ENCODE measurements at places on chromosomes 5 and 9. TPM values are rescaled to one million over a fixed set of nuclear protein-coding genes. Genes with fewer than 3 reads are reported as not detected.

DNA sequence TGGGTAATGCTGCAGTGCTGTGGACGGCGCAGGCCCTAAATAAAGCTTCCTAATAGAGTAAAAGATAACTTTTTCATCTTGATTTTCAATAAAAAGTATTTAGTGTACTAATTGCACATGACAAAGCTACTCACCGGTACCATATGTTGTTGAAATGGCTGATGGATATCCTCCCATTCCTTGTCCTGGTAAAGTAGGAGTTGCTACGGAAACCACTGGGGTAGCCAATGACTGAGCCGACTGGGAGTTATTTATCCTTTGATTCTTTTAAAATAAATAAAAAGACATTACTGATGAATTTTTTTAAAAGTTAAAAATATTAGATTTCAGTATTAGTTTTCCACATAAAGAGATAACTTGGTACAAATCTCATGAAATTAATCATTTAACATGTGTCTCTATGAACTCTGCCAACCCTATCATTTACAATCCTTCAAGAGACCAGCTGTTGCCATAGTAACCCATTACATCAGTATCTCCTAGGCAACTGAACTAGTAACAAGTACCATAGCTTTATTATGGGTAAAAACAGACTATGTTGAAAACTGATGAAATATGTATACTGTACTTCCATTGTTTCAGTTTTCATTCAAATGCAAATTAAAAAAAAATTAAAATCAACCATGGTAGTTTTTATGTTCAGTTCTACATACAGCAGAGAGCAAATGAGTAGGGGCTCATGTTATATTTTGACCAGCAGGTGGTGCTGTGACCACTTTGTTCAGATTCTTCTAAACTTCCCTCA lies 153.7 kb downstream of the MEF2C start:
- DNase-seq: no peak

DNA sequence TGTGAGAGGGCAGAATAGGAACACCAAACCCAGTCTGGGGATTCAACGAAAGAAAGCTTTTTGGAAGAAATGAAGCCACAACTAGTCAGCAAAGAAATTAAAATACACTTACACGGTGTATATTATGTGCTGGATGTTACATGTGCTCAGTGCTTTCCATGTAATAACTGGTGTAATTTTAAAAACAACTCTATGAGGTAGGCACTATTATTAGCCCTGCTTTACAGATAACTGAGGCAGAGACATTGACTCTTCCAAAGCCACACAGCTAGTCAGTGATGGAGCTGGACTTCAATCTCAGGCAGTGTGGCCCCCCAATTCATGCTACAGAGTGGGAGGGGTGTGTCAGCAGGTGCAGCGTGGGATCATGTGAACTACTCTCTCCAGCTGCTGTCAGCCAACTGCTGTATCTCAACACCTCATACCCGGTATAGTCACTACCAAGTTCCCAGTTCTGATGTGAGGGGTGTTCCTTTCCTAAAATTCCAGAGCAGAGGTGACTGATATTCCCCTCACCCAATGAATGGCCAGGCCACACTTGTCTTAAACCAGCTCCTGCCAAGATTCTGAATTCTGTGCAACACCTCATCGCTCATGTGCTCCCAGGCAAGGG lies 33.8 kb upstream of the TJP2 start:
- DNase-seq: no peak

- no peak for DNase-seq
These were observed 12.6 kb downstream of the SIL1 start for GRCh38 chr5:139185589-139185988.

RASEF gene
- total RNA-seq: 11.6 TPM

DNA sequence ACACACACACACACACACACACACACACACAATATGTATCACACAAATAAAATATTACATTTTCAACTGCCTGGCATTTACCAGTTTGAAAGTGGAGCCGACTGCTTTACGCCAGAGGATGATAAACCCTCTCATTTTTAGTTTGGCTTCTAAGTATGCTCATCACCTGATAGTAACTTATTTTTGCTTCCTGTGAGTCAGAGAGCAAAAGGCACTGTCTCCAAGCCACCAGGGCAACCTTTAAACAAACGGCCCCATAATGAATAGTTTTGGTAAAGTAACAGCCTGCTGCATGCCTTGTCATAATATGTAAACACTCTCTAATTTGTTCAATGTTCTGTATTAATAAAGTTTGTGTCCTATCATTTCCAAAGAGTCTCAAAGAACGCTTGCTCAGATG lies 26.9 kb downstream of the KLF4 start:
- no peak for DNase-seq

DNA sequence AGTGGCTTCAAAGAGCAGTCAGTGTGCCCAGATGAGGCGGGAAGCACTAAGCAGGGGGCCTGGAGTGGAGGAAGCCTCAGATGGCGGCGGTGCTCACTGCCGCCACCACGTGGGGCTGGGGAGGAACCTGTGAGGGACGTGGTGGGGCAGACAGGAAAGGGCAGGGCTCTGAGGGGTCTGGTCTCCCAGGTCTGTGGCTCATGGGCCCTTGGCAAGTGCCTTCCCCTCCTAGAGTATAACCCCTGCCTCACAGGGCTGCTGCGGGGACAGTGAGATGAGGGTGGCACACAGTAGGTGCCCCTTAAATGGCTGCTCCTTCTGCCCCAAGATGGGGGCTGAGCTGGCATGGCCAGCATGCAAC lies 26.6 kb downstream of the NR5A1 start:
- no peak for DNase-seq

TOPORS gene
- 18.5 TPM for total RNA-seq

- no peak for DNase-seq
These were observed 54.0 kb upstream of the STOM start for GRCh38 chr9:121424024-121424432.

DNA sequence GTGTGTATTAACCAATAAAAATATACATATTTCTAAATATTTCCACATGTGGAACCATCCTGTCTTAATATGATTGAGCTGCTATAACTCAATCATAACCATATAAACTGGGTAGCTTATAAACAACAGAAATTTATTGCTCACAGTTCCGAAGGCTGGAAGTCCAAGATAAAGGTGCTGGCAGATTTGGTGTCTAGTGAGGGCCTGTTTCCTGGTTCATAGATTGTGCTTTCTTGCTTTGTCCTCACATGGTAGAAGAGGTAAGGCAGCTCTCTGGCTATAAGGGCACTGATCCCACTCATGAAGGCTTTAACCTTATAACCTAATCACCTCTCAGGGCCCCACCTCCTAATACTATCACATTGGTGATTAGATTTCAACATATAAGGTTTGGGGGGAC lies 14.0 kb upstream of the PRKAA1 start:
- DNase-seq: no peak

GRCh38 chr9:92969516-92970466 lies 22.5 kb downstream of the FGD3 start:
- DNase-seq: no peak

GRCh38 chr5:109936996-109937395 lies 247.3 kb downstream of the MAN2A1 start:
- DNase-seq: no peak

GRCh38 chr5:173234129-173234790 lies 746 bp downstream of the NKX2-5 start:
- DNase-seq: no peak

DNA sequence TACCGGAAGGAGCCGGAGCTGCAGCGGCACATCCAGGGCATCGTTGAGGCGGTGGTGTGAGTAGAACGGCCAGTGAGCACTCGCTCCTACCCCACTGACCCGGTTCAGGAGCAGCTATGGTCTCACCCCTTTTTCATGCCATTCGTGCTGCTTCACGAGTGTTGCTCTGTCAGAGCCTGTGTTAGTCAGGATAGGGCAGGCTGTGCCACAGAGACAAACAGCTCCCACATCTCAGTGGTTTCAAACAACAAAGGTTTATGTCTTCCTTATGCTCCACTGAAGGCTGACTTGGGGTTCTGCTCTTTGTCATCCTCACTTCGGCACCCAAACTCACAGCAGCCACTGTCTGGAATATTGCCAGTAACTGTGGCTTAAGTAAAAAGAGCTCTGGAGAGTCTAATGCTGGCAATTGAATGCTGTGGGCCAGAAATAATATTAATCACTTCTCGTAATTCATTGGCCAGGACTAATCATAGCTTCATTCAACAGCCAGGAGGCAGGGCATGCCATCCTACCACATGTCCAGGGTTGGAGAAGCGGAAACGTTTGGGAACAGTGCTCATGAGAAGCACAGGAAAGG lies 28.4 kb downstream of the ARHGEF37 start:
- DNase-seq: no peak

- DNase-seq: no peak
These were observed 23.6 kb downstream of the LHX2 start for GRCh38 chr9:124035001-124035650.

TMEM171 gene
- total RNA-seq: 2.8 TPM

DNA sequence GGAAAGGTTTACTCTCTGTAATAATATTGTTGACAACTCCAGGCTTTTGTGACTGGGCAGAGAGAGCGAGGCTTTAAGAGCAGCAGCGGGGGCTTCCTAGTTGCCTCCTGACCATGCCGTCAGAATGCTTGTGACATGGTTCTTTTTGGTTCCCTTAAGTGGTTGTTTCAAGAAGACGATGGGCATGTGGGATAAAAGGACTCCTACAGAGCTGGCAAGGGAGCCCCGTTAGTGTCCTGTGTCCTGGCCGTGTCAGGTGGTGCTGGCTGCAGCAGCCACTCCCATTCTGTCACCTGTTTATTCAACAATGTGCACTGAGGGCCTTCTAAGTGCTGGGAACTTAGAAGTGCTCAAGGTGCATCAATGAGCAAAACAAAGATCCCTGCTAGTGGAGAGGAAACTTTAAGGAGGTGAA lies 19.7 kb downstream of the LCP2 start:
- DNase-seq: no peak

BAAT gene
- total RNA-seq: not detected

DNA sequence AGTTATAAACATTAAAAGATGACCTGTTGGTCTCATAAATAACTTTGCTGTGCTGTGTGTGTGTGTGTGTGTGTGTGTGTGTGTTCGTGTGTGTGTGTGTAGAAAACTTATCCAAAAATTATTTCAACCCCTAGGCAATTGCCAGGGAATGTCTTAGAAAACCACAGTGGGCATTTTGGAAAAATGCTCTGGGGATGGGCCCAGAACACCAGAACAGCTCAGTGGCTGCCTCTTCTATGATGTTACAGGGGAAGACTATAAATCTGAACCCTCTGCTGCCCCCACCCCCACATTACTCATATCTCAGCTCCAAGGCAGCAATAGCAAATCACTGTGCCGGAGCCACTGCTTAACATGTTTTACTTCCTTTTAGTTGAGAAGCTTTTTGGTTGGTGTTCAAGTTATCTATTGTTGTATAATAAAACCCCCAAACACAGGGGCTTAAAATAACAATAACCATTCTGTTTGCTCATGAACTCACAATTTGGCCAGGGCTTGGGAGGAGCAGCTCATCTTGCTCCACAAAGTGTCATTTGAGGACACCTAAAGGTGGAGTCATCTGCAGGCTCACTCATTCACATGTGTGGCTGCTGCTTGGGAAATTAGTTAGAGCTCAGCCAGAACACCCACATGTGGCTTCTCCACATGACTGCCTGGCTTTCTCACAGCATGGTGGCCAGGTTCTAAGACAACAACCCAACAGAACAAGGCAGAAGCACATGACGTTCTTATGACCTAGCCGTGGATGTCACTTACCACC lies 40.4 kb downstream of the ACTBL2 start:
- peak; percentile 83 for DNase-seq

DNA sequence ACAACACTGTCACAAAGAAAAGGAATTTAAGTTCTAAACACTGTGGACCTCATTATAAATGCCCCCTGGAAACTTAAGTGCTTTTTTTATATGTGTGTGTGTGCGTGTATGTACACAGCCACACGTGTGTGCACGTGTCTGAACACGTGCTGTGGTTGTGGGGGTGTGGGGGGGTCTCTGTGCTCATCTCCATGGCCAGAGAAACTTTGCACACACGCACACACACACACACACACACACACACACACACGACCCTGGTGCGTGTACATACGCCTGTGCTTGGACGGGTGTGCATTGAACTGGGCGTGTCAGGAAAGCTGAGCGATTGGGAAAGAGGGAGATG lies 27.9 kb downstream of the AMBP start:
- no peak for DNase-seq

PCDHGA12 gene
- 1.9 TPM for total RNA-seq

DNA sequence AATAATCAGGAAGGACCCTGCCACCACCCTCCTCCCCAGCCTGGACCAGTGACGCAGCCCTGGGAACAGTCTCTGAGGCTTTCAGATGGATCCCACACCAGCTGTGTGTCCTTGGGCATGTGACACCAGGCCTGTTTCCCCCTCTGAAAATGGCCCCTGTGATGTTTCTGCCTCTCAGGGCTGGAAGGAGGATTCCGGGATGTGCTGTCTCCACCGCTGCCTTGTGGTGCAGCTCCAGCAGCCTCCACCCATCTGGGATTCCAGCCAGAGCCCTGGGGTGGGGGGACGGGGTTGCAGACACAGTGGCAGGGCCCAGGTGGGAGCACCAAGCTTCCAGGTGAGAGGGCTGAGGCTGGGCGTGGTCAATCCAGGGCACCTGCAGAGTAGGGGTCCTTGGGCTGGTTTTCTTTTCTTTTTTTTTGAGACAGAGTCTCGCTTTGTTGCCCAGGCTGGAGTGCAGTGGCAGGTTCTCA lies 179.7 kb upstream of the IER5L start:
- DNase-seq: no peak

PAPPA gene
- 2.5 TPM for total RNA-seq

DNA sequence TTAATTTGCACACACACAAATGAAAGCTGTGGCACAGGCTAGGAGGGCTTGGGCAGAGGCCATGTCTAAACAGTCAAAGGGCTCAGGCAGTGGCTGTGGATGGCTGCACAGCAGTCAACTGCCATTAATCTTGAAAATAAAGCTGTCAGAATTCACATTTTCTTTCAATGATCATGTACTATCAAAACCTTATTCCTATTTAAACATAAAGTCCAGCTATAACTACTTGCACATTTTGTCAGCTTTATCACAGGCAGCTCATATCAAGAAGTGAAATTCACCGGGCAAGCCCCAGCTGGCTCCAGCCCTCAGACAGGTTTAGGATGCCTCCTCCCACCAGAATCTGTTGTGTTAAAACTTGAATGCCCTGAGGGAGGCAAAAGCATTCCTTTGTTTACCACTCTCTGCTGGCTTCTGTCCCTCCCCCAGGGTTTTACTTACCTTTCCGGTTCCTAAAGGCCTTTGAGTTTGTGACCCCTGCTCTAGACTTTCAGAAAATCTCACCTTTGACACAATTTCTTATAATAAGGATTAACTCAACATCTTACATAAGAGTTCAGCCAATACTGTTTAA lies 54.9 kb upstream of the GRAMD2B start:
- no peak for DNase-seq

ZDHHC11B gene
- total RNA-seq: 0.29 TPM

TSLP gene
- total RNA-seq: 0.07 TPM

DNA sequence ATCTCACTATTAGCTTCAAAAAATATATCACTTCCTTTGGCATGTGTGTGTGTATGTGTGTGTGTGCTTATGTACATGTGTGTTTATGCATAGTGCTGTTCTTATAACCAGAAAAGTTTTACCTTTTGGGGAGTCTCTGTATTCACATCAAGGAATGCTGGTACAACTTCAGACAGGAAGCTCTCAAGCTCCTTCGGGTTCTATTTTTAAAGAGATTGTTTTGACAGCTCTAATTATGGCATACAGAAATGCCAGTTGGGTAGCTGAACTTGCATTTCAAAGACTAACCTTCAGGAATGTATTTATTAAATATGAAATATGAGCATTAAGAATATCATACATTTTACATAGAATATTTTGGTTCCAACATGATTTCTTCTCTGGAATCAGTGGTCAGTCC lies 163.1 kb downstream of the DTWD2 start:
- no peak for DNase-seq

GRCh38 chr5:131396015-131396414 lies 132.2 kb downstream of the CDC42SE2 start:
- no peak for DNase-seq

ADAMTS6 gene
- total RNA-seq: 12.1 TPM

ST6GALNAC6 gene
- total RNA-seq: 25.8 TPM

GRM6 gene
- total RNA-seq: not detected
